Fibroblast of skin of back (primary cell): ENCODE measurements at places on chromosomes 5 and 9.

DNA sequence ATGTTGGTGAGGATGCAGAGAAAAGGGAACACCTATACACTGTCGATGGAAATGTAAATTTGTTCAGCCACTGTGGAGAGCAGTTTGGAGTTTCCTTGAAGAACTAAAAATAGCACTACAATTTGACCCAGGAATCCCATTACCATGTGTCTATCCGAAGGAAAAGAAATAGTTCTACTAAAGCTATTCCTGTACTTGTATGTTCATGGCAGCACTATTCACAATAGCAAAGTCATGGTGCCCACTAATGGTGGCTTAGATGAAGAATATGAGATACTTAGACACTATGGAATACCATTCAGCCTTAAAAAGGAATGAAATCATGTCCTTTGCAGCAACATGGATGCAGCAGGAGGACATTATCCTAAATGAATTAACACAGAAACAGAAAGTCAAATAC is 50.2 kb upstream of the CAST start:
- DNase-seq, result no peak

- DNase-seq, result peak; percentile 4
Observed at GRCh38 chr9:7936996-7937395, 137.4 kb upstream of the DMAC1 start.

- no peak for DNase-seq
Observed at GRCh38 chr5:140165101-140165922, 9.7 kb upstream of the CYSTM1 start.

GRCh38 chr5:137751869-137752491 is 2.2 kb downstream of the HNRNPA0 start:
- DNase-seq, result peak; percentile 81

DNA sequence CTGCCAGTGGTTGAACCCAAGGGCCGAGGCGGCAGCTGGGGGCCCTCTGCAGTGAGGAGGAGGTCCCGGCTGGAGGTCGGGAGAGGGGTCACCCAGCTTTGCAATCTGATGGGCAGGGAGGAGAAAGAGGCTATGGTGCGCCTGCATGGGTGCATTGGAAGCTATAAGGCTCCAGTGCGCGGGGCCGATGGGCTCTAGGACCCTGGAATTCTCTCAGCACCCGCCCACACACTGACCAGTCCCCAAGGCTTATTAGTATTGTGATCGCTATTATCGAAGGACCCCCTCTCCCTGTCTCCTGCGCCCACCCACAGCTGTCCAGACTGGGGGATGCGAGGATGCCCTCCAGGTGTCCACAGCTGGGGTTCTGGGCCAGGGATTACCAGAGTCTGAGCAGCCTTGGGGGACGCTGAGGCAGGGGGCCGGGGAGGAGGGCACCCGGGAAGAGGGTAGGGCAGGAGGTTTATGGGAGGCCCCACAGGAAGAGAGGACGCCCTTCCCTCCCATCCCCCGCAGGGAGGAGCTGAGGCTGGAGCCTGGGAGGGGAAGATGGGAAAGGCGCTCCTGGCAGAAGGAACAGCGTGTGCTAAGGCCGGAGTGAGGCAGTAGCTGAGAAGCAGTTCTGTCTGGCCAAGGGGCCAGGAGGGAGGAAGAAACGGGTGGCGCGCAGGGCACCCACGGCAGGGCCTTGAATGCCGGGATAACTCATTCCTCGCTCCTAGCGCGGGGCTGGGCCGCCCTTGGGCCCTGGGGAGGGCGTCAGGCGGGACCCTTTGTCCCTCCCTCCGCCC is 24.2 kb downstream of the C9orf50 start:
- DNase-seq, result peak; percentile 74

GRCh38 chr5:40410231-40410861 is 269.4 kb upstream of the PTGER4 start:
- DNase-seq, result peak; percentile 73

GRCh38 chr5:172274951-172275753 is 8.4 kb downstream of the UBTD2 start:
- no peak for DNase-seq
